ENCODE measurements at places on chromosomes 1 and 21.

- DNase-seq = no peak
Observed at GRCh38 chr1:192877283-192877886, 68.5 kb downstream of the RGS2 start.

- DNase-seq = peak; percentile 67
Observed at GRCh38 chr1:10679496-10680220, 116.8 kb downstream of the CASZ1 start.

- no peak for DNase-seq
Observed at GRCh38 chr1:232669981-232670747, 40.2 kb upstream of the SIPA1L2 start.

- peak; percentile 83 for DNase-seq
Observed at GRCh38 chr1:46554597-46555381, 3.3 kb upstream of the KNCN start.

DNA sequence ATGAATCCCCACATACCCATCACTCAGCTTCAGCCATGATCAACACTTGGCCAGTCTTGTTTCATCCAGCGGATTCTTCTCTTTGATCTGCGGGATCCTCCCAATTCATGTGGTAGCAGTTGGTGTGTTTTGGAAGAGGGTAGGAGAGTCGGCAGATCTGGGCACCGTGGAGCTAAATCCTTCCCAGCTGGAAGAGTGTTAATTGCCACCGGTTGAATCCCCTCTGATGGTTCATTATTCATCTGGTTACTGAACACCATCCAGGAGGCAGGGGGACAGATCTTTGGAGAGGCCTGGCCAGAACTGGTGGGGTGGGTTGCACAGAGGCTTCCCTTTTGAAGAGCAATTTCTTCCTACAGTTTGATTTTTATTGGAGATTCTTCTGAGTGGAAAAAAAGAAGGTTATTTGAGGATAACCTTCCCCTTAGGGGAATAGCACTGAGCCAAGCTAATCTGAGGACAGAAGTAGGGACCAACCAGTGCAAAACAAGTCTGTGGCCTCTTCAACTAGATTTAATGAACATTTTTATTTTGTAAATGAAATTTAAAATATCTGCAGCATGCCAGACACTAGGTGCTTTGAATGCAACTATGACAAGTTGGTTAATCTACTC, 8.1 kb downstream of the NFASC start:
- DNase-seq = no peak

DNA sequence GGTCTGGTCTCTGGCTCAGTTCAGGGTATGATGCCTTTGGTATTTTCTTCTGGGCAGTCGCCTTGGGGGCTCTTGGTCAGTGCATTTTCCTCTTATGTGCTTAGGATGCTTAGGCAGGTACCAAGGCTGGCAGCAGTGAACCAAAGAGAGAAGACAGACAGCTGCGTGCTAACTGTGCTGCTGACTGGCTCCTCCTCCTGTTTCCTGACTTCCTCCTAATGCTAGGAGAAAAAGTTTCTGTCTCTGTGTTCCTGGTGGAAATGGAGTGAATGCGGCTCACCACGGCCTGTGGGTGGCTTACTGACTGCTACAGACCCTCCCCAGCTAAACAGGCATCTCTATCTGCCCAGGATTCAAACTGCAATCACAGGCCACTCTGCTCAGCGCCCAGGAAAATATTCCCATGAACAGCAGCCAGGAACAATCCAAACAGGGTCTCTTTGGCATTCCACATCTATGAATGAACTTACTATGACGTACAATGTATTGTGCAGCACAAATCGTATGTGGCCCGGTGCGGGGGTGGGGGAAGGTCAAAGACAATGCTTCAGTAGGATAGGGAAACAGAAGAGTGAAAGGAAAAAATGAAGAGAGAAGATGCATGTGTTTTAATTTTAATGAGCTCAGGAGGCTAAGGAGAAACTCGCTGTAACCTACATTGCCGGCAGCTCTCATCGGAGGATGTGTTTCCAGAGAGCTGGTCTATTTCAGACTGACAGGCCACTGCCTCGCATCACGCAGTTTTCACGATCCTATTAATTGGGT, 2.8 kb downstream of the ABCG1 start:
- DNase-seq = no peak

DNA sequence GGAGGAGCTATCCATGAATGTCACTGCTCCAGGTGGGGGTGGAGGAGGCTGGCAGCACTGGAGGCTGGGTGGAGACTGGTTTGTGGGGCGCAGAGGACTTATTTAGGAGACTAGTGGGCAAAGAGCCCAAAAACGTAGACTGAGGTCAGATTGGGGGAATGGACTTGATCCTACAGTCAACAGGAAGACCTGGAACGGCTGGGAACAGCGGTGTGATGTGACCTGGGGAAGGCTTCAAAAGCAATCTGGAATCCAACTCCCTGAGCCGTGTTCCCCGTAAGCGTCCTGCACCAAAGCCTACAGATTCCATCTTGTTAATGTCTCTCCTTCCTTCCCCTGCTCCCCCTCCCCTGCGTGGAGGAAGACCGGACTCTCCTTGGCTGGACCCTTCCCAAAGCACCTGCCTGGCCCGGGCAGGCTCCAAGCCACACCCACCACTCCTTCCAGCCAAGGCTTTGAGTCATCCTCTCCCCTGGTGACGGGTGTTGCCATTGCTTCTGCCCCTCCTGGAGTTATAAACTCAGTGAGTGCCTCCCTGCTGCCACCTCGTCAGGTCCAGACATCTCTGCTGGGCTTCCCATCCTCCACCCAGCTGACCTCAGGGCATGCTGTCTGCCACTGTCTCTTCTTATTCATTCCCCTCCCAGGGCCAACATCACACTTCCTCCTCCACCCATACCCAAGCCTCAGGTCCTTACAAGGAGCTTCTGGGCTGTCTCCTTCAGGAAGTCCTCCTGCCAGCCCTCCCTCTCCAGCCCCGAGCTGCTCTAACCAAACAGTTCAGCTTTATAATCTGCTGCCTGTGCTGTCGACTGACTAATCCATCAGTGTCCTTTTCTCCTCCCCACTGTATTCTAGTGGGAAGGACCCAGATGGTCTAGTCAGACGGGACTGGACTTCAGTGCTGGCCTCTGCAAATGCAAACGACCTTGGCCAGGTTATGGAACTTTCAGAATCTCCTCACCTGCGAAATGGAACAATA, 1.6 kb upstream of the CLSTN1 start:
- peak; percentile 22 for DNase-seq

GRCh38 chr1:23664837-23665795, 26.5 kb upstream of the RPL11 start:
- DNase-seq = peak; percentile 39

GRCh38 chr1:151002051-151002450, 4.7 kb downstream of the MINDY1 start:
- DNase-seq = no peak

GRCh38 chr1:15443281-15443680, 5.0 kb downstream of the CTRC start:
- no peak for DNase-seq

DNA sequence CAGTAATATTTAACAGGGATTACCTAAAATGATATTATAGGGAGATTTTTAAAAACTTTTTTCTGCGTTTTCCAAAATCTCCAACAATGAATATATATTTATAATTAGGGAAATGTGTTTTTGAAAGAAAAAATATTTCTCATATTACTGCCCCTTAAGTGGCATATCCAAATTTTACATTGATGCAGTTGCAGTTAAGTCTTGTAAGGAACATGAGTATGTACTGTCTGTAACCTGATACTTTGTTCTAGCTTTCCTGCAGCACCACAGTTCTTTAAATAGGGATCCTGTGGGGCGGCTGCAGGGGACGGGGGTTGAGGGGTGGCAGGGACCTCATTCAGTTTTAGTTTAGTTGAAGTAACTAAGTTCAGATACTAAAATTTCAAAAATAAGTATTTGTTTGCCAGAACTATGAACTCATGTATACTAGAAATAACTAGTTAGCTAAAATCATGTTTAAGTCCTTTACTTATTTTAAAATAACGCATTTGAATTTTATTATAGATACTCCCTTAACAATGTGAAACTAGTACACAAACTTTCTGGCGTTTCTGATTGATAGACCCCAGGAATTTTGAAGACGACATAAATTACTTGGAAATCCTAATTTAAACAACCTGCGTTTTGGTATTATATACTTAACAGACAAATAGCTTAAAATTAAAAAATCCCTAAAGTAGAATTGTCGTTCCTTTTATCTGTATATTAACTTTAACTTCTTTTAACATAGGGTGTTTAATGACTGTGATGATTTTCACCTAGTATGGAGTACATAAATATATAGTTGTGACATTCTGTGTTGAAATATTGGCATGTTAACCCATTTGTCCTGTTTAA, 639 bp upstream of the DNAJB4 start:
- DNase-seq = peak; percentile 23
